ENCODE measurements at places on chromosomes 16 and 17. TPM values are rescaled to one million over a fixed set of nuclear protein-coding genes. Genes with fewer than 3 reads are reported as not detected.

DNA sequence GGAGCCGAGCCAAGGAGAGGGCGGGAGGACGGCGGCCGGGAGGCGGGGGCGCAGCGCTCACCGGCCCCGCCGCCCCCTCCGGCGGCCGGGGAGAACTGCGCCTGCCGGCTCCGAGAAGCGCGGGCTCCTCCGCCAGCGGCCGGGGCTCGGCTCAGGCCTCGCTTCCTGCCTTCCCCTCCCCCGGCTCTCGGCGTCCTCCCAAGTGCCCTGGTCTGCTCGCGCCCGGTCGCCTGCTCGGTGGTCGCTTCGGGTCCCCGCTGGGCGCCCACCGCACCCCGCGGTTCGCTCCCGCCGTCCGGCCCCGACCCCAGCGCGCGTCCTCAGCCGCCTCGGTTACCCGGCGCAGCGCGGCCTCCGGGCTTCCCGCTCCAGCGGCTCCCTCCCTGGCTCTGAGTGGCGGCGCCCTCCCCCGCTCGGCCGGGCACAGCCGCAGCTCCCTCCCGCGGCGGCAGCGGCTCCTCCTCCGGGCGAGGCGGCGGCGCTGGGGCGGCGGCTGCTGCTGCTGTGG is 313 bp downstream of the UBTF start:
- H3K4me3 ChIP-seq = peak overlapping the region; percentile 76
- peaks cover 30% of the 10 kb centered on the region for H3K4me1 ChIP-seq
- peaks cover 42% of the 10 kb centered on the region for H3K36me3 ChIP-seq
- DNase-seq = peak; percentile 71
- H3K27me3 ChIP-seq = no peaks in the 10 kb centered on the region

DNA sequence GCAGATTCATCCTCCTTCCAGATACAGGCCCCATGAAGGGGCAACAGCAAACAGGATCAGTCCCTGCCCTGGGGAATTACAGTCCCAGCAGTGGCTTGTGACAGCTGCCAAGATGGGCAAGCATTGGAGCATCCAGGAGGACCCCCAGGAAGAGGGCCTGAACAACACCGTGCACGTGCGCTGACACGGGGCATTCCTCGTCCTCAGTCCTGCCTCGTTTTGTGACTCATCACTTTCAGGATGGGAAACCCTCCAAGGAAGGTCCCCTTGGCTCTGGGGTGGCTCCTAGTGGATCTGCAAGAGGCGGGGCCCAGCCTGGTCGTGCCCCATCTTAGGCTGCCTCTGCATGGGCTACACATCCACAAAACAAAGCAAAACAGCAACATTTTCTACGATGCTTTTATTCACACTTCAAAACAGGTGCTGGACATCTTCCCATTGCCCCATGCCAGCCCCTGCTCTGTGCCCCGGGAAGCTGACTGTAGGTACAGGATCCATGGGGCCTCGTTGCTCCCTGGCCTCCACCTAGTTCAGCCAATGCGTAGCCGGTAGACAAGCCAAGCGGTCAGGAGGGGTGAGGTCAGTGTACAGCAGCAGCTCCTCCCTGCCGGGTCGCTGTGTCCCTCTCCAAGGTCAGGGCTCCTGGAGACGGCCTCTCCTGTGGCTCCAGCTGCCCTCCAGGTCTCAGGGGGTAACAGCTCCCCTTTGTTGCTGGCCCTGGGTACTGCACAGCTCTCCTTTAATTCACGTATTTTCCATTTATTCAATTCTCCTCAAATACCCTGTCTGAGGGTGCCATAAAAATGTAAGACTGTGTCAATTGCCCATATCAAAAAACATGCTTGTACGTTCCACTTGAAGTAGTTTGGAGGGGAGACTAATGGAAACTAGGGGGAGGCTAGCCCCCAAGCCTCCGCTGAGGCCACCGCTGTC is 32.2 kb downstream of the ACTG1 start:
- H3K36me3 ChIP-seq = peaks cover 6% of the 10 kb centered on the region
- H3K27me3 ChIP-seq = no peaks in the 10 kb centered on the region
- no peaks in the 10 kb centered on the region for H3K4me1 ChIP-seq
- DNase-seq = peak; percentile 78
- H3K4me3 ChIP-seq = no peak overlapping the region
- no peak overlapping the region for H3K27ac ChIP-seq

DNA sequence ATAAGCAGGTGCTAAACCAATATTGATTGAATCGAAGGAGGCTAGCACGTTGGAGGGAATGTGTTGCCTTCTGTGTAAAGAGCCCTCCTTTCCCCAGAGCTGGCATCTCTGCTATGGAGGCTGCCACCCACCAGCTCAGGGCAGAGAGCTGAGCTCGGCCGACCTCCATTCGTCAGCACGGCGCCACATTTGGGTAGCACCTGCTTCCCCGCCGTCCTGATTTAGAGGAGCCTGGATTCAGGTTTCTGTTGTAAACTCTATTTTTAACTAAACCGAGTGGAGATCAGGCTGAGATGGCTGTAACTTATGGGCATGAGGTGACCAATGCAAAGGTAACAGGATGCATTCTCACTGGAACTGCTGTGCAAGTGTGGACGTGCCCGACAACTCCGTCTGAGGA is 172.5 kb downstream of the CCDC182 start:
- H3K27me3 ChIP-seq = no peaks in the 10 kb centered on the region
- no peak for DNase-seq
- H3K4me1 ChIP-seq = peaks cover 20% of the 10 kb centered on the region
- H3K27ac ChIP-seq = no peak overlapping the region

DNA sequence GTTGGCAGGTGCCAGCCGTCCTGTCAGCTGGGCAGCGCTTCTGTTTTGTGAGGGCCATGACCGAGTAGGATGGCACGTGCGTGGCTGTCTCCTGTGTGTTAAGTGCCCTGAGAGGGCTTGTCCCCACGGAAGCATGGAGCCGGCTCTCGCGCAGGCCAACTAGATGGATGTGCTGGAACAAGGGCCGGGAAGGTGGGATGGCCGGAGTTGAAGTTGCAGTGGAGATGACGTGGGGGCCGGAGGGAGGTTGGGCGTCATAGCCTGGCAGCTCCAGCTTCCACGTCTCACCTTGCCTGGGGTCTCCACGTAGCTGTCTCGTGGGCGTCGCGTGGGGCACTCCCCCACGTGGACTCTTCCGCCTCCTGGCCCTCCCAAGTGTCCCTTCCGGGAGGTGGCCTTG is 27.7 kb downstream of the TBCD start:
- H3K4me1 ChIP-seq = no peaks in the 10 kb centered on the region
- H3K27ac ChIP-seq = no peak overlapping the region
- DNase-seq = no peak

DNA sequence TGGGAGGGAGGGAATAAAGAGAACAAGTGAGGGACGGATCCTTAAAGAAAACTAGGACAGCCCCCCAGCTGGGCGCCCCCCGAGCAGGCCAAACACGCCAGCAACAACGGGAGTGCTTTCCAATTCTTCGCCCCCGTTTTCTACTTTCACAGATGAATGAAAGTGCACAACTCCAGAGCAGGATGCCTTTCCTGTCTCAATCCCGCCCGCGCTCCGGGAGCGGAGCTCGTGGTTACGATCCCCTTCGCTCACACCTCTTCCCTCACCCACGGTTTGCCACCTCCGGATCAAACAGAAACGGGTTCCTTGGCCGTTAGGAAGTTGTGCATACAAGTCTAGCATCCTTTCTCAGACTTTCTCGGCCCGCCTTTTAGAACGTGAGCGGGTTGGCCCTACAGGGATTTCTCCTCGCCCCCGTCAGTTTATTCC is 680 bp downstream of the SKA2 start:
- peaks cover 44% of the 10 kb centered on the region for H3K4me1 ChIP-seq
- no peaks in the 10 kb centered on the region for H3K27me3 ChIP-seq
- H3K4me3 ChIP-seq = no peak overlapping the region
- DNase-seq = peak; percentile 57

- H3K4me1 ChIP-seq = no peaks in the 10 kb centered on the region
- H3K27ac ChIP-seq = no peak overlapping the region
- peaks cover 73% of the 10 kb centered on the region for H3K27me3 ChIP-seq
Measured at GRCh38 chr17:2745317-2746037, 4.0 kb downstream of the CCDC92B start.

DNA sequence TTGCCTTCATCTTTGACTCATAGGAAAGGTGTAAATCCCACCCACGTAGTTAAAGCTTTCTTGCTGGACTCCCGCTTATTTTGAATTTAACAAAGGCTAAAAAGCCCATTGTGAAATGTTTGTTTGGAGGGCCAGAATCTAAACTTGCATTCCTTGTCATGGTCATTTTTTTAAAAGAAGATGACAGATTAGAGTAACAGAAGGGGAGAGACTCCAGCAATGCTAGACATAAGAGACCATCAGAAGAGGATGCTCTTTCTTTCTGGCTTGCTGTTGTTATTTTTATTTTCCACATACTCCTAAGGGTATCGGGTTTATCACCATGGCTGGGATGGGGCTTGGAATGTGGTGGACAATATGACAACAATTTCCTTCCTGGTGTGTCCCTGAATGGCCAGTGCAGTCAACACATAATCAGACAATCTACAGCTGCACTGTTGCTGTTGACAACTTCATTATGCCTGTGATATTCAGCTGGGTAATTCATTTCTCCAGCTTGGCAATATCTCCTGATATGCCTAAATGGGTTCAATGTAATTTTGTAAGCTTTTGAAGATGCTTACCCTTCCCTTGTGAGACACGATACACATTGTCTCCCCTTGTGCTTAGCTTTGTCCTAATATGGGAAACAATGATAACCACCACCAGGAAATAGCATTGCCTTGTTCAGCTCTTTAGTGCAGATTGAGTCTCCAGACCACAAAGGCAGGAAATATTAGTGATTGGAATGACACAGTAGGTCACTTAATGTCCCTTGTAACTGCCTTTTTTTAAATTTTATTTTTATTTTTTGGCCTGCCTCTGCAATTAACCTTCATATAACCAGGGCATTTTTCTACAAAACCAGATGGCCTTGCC is 164.3 kb downstream of the ANKFN1 start:
- H3K4me3 ChIP-seq = no peak overlapping the region
- peaks cover 11% of the 10 kb centered on the region for H3K27me3 ChIP-seq
- H3K27ac ChIP-seq = no peak overlapping the region
- no peaks in the 10 kb centered on the region for H3K36me3 ChIP-seq

DNA sequence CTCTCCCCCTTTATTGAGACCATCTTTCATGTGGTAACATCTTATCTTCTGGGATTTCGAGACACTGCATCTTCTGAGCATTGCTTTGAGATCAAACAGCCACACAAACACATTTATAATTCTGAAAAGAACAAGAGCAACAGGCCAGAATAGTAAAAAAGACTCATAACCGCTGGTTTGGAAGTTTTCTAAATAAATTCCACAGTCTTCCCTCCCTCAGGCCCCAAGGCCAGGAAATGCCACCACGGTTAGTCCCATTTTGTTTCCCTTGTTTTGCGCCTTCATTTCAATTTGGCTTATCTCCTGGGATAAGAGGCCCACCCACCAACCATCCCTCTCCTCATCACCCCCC is 25.3 kb downstream of the LITAF start:
- peaks cover 14% of the 10 kb centered on the region for H3K4me1 ChIP-seq
- H3K36me3 ChIP-seq = peaks cover 30% of the 10 kb centered on the region
- H3K27me3 ChIP-seq = no peaks in the 10 kb centered on the region
- H3K27ac ChIP-seq = peak overlapping the region; percentile 97
- no peak for DNase-seq
- no peak overlapping the region for H3K4me3 ChIP-seq

DNA sequence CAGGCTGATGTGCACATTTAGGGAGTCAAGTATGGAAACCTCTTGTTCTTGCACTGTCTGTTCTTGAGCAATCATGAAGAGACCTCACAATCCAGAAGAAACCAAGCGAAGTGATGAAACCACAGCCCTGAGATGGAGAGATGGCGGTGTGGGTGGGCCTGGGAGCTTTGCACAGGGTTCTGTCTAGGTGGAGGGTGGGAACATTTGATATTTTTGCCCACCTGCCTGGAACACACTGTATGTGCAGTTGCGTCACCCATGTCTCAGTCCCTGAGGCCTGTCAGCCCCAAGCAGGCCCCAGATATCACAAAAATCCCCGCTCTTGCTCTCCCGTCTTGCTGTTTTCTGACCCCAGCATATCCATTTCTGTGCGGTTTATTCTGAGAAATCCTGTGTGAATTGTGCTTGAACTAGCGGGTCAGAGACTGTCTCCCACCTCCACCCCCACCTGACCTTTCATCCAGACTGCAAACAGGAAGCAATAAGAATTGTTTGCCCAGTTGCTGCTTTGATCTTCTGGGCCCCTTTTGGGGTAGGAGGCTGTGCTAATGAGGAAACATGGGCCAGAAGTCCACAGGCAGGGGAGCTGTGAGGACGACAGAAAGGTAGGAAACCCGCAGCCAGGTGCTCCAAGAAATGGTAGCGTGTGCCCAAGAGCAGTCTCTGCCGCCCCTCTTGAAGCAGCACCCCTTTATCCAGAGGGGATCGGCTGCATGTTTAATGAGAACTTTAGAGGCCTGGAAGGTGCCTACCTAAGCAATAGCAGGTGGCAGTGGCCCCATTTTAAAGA is 183.8 kb downstream of the CCDC182 start:
- peaks cover 11% of the 10 kb centered on the region for H3K4me1 ChIP-seq
- no peaks in the 10 kb centered on the region for H3K27me3 ChIP-seq
- no peak overlapping the region for H3K4me3 ChIP-seq

DNA sequence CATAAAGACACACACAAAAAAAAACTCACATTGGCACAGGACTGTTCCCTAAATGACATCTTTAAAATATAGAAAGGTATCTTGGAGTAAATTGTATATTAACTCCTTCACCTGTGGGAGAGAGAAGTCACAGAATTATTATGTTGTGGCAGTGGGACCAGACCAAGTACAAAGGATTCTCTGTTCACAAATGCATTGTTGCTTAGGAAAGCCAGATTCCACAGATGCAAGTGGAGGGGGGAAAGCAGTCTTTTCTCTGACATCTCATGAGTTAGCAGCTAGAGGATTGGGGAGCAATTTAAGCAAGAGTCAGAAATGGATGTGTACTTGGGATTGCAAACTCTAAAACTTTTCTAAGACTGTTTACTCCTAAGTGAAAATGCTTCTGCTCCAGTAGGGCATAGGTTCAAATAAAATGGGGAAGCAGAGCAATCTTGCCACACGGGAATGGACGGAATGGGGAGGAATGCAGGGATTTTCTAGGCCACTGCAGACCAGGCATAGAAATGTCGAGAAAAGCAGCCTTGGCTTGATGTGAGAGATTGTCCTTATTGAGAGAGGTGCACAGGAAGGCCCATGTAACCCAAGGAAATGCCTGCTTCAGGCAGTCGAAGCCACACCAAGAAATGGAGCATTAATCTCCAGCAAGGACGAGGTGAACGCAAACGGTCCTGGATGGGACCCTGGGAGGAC is 4.1 kb upstream of the PMP22 start:
- no peak for DNase-seq
- no peaks in the 10 kb centered on the region for H3K36me3 ChIP-seq
- H3K27me3 ChIP-seq = peaks cover 53% of the 10 kb centered on the region

- H3K27ac ChIP-seq = no peak overlapping the region
- no peak overlapping the region for H3K4me3 ChIP-seq
- H3K36me3 ChIP-seq = no peaks in the 10 kb centered on the region
- DNase-seq = no peak
- no peaks in the 10 kb centered on the region for H3K27me3 ChIP-seq
Measured at GRCh38 chr17:61701334-61701733, 110.3 kb upstream of the NACA2 start.

Gene PCTP
- 11.9 TPM for total RNA-seq

Gene P2RX5
- total RNA-seq = 4.8 TPM

Gene ZMYND15
- 1.3 TPM for total RNA-seq

Gene ITGAL
- not detected for total RNA-seq

Gene ZNF469
- total RNA-seq = not detected

Gene KRTAP4-5
- total RNA-seq = not detected
